Thoracic aorta endothelial cell (primary cell): ENCODE measurements at places on chromosomes 3 and 15. TPM values are rescaled to one million over a fixed set of nuclear protein-coding genes. Genes with fewer than 3 reads are reported as not detected.

Gene MOBP
- total RNA-seq: 0.07 and 0.13 TPM in 2 replicates

Gene TMEM158
- total RNA-seq: 5.3 and 8.8 TPM in 2 replicates

Gene MAP1A
- total RNA-seq: 2.3 and 2.4 TPM in 2 replicates

Gene BUB1B
- 41.0 and 78.3 TPM in 2 replicates for total RNA-seq
